ENCODE measurements at places on chromosomes 4 and X.

DNA sequence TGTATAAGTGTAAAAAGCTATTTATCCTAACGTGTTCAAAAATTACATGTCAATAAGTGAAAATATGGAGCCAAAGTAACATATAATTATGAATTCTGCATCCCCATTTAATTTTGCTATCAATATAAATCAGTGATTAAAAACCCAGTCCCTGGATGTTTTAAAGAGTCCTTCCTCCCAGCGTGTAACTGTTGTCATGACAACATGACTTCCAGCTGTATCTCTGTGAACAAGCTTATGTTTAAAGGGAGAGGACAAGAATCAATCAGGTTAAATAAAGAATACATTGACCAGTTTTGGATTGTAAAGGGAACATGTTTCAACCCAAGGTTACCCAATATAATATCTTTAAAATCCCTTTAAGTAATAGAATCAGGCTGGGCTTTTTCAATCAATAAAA lies 219.7 kb downstream of the NSUN7 start:
- DNase-seq = no peak

DNA sequence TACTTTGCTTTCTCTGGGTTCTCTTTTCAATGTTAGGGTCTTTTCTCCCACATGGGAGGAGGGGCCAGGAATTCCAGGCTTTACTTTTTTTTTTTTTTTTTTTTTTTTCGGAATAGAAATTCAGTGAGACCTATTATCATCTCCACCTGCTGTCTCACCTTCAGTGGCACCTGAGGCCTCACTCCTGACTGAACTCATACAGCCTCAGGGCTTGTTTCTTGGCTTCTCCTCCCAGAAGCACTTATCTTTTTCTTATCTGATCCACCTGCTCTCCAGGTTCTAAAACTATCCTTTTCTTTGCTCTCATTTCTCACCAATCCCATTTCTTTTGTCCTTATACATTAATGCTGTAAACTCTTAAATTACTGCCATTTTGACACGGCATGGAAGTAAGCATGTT lies 117.3 kb upstream of the PPP3CA start:
- DNase-seq = no peak

DNA sequence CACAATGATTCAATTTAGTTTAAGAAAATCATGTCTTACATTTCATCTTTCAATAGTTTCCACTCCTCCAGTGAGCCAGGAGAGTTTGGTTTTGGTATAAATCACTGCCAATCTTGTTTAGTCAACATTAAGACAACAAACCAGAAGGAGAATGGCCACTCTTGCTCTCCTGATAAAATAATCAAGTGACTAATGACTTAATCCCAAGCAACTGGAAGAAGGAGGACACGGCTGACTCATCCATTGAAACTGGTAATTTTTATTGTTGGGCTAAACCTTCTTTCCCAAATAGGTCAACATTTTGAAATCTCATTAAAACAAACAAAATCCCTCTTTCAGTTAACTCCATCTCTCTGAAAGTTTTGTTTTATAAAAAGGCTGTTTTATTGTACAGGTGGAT lies 230.2 kb downstream of the CLCN4 start:
- no peak for DNase-seq

- DNase-seq = no peak
Measured at GRCh38 chr4:20196476-20196875, 55.2 kb upstream of the SLIT2 start.

- no peak for DNase-seq
Measured at GRCh38 chr4:151882072-151882803, 121.4 kb upstream of the GATB start.

DNA sequence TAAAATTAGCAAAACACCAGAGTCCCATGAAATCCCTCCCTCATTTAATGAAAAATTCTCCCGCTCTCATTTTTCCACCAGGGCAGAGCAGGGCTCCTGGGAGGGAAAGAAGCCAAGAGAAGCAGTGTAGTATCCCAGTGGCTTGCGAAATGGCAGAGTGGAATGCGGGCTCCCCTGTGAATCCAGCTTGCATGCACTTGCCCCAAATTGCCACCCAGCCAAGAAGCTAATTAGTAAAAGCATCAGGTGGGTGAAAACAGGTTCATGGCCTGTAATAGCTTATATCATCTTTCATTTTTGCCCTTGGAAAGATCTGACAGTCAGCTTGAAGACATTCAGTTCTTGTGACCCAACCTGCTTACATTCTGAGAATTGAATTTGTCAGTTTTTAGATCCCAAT lies 10.1 kb downstream of the AMOT start:
- no peak for DNase-seq

DNA sequence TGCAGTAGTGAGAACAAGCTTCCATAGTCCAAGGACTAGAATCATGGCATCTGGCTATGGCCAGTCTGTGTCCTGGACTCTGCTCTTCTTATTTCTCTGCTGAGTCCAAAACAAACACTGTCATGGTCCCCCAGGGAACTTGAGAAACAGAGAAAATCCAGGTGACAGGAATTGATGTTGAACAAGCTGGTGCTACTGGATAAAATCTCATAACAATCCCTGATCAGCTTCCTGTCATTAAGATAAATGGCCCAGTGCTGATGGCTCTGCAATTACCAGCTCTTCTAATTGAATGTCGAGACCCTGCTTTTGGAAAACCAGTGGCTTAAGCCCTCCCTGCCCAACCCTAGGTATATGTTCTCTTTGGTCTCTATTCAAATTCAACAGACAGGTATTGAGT lies 58.8 kb upstream of the ARHGAP36 start:
- DNase-seq = no peak
